ENCODE measurements at places on chromosomes 5 and 9.

DNA sequence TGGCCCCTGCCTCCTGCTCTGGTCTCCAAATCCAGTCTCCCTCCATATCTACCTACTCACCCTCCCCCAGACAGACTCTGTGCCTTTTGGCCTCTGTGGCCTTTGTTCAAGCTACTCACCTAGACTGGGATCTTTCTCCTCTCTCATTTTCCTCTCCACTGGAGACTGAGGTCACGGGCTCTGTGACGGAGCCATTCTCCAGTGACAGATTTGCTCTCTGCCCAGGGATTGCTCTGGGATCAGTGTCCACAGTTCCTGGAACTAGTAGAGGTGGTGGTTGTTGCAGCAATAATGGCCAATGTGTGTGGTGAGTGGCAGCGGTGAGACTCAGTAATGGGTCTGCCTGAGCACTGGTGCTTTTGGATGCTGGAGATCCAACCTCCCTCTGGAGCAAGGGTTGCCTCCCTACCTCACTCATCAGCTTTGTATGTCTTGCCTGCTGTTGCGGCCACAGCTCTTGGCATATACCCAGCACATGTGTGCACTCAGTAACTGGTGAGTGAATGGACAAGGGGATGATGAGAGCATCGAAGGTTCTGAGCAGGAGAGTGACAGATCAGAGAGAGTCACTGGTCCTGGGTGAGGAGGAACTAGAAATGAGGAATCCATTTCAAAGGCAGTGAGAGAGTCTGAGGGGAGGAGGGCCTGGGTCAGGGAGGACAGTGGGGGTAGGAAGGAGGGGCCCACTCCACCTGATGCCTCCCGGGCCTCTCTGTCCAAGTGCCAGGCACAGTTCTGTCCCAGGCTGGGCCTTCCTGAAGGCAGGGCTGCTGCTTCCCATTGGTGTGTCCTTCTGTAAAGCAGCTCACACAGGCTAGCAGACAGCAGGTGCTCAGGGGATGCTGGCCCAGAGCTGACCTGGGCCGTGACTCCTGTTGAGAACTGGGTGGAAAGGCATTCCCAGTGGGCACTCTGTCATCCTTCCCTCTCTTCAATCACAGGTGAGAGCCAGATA is 96.5 kb upstream of the PITX1 start:
- no peak for DNase-seq

DNA sequence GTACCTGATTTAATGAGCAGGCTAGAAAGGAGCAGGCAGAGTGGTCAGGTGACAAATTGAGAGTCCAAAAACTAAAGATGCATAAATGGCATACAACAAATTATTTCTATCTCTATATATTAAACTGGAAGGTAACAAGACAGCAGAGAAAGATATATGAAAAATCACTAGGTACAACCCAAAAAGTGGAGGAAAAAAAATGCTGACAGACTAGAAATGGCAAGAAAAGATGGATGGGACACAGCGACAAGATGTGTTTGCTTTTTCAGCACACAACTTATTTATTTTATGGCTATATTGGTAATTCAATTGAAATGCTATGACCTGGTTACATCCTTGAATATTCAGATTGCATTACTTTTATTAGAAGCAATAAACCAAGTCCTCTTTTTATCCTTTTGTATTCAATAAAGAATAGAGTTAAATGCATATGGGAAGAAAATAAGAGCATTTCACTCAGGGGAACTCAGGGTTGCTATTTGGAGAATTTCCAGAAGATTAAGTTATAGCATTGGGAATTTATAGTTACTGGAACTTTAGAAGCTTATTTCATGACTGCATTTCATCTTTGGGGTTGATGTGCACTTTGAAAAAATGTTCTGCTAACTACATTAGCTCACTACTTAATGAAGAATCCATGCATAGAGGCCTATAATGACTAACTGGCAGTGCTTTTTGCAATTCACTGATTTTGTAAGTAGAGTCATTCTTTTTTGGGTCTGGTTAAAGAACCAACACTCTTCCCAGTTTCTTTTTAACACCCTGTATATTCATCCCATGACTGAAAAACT is 566.6 kb upstream of the TUSC1 start:
- no peak for DNase-seq

GRCh38 chr5:96871686-96872085 is 4.6 kb upstream of the ERAP2 start:
- no peak for DNase-seq

- no peak for DNase-seq
Observed at GRCh38 chr5:180830253-180831138, 27.9 kb upstream of the MGAT1 start.

GRCh38 chr9:134569626-134570025 is 72.0 kb upstream of the COL5A1 start:
- DNase-seq = no peak

- DNase-seq = no peak
Observed at GRCh38 chr5:147336876-147337275, 102.0 kb downstream of the STK32A start.

DNA sequence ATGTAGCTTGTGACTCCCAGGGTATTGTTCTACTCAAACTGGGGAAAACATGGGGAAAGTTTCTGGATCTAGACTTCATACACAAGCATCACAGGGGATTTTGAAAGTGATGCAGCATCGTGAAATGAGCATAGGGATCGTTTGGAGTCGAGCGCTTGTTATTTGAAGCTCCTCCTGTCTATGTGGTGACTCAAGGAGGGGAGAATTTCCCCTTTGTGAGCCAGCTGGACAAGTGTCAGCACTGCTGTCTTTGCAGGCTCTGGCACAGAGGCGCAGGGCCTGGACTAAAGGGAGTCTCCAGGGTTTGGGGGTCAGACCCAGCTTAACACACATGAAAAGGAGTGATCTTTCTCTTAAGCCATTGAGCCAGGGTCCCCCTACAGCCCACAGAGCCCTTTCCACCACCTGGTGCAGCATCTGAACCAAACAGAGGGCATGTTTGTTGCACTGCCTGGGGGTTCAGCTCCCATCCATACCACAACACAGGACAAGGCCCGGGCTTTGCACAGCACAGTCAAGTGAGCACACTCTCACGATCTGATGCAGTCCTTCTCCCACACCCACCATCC is 51.0 kb downstream of the IRF1 start:
- DNase-seq = no peak

GRCh38 chr5:132055808-132056609 is 4.4 kb upstream of the IL3 start:
- peak; percentile 74 for DNase-seq

- DNase-seq = no peak
Observed at GRCh38 chr9:111645806-111646205, 14.7 kb downstream of the DNAJC25 start.

DNA sequence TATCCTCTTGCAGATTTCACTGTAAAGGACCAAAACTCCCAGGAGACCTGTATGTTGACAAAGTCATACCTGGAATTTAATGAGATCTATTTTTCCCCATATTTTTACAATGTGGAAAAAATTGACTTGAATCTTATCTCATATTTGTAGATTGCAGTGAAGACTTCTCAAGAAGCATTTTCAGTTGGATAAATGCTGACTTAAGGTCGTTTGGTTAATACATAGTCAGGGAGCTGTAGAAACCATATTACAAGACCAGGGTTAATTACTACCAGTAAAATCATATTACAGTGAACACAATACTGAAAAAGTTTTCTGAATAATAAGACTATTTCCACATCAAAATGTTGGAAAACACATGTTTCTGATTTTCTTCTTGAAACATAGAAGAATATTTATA is 119.8 kb downstream of the ATG10 start:
- DNase-seq = no peak

GRCh38 chr9:90697808-90698207 is 55.2 kb upstream of the DIRAS2 start:
- DNase-seq = no peak

GRCh38 chr9:125600194-125600593 is 106.8 kb downstream of the MAPKAP1 start:
- DNase-seq = no peak

- no peak for DNase-seq
Observed at GRCh38 chr9:119216651-119217331, 152.4 kb downstream of the BRINP1 start.

DNA sequence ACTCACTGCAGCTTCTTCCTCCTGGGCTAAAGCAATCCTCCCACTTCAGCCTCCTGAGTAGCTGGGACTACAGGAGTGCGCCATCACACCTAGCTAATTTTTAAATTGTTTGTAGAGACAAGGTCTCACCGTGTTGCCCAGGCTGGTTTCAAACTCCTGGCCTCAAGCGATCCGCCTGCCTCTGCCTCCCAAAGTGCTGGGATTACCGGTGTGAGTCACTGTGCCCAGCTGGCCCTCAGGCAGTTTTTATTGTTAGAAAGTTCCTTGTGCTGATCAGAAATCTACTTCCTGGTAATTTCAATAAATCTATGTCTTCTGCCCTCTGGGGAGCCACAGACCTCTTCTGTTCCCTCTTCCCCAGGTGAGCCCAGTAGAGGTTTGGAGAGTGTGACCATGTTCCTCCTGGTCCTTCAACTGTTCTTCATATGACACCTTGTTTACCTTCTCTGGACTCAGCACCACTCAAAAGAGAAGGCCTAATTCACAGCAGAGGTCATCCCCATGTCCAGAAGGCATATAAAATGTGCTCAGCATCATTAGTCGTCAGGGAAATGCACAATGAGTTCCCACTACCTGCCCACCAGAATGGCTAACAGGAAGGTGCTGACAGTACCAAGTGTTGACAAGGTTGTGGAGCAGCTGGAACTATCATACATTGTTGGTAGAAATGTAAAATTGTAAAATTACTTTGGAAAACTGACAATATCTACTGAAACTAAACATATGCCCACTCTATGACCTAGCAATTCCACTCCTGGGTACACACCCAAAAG is 10.4 kb downstream of the TMOD1 start:
- DNase-seq = no peak

- DNase-seq = peak; percentile 12
Observed at GRCh38 chr9:15724016-15724415, 171.2 kb downstream of the CCDC171 start.

DNA sequence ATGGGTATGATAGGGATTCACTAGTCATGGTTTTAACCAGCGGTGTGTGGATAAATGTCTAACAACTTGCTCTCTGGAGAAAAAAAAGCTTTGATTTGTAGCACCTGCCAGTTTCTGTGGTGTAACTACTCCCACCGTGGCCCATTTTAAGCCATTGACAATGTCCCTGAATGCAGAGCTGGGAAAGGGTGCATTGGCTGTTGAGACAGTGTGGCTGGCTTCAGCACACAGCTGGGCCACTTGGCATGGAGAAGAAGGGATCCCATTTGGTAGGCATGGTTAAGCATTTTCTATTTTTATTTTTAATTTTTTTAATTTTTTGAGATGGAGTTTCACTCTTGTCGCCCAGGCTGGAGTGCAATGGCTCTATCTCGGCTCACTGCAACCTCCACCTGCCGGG is 31.5 kb upstream of the SYNPO start:
- DNase-seq = no peak

DNA sequence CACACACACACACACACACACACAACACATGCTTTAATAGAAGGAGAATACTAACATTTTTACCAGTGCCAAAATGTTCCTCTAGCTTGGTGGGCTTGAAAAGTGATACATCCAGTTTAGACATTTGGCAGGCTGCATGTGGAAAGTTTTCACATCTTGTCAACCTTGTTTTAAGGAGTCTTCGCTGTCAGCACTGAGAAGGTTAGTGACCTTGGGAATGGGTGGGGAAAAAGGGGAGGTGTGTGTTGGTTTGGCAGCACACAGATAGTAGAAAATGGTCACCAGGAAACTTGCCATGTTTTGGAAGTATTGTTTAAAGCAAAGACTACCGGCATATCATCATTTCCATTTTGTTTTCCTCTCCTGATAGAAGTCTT is 346.5 kb upstream of the ADAMTSL1 start:
- no peak for DNase-seq

- no peak for DNase-seq
Observed at GRCh38 chr5:159263569-159263905, 447 bp downstream of the UBLCP1 start.

GRCh38 chr9:114574438-114574837 is 13.1 kb upstream of the ATP6V1G1 start:
- no peak for DNase-seq

- DNase-seq = no peak
Observed at GRCh38 chr9:93133681-93134014, 403 bp downstream of the NINJ1 start.

DNA sequence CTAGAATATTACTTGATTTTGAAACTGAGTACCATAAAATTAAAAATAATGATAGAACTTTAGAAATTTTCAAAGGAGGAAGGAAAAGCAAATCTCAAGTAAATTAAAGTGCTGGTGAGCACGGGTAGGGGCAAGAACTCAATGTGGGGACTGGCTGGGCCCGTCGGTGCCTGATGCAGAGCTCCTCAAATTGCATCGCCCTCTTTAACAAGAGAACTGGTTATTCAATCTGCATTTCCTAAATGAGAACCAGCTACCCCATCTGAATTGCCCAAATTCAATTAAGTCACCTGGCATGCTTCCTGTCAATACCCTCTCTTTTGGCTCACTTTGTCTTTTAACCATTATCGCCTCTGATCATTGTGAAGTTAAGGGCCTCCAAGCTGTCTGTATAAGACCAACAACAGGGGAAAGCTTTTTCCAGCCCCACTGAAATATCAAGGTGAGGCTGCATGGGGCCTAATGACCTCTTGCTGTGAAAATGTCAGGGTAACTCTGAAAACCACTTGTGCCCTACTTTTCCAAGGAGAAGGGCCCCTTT is 316.7 kb downstream of the SLIT3 start:
- DNase-seq = no peak

DNA sequence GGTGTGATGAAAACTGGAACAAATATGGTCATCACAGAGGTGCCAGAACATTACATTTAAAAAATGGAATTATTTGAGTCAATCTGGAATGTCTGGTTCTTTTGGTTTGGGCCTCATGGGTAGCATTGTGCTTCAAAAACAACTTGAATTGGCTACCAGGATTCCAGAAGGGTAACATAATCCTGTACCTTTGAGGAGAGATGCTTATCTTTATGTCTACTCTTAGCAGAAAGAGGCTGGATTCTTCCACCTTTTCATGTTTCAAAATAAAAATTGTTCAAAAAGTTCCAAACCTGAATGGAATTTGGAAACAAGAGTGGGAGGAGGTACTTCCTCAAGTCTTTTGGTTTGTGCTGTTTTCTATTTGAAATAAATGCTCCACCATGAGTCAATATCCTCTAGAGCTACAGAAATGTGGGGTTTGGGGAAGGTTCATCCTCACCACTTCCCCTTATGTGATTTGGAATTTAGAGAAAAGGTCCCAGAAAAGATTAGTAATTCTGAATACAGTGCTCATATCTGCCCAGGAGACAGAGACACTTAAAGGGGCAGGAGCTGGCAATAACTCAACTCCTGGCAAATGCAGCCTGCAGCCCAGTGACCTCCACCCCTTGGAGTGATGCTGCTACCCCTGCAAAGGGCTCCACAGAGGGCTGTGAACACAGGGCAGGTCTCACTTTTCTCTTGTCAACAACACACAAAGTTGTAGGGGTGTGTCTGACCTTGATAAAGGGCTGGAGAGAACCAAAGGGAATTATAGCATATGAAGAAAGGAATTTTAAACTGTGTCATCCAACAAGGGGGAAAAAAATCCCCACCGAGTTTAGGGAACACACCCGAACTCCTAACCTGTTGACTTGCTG is 272.8 kb downstream of the CWC27 start:
- DNase-seq = no peak

- DNase-seq = no peak
Observed at GRCh38 chr5:169803077-169803981, 166.3 kb downstream of the DOCK2 start.

- DNase-seq = no peak
Observed at GRCh38 chr5:52693280-52693679, 94.4 kb upstream of the ITGA1 start.

Measured in thymus (tissue), 14 donors.